Neural progenitor cell (in vitro differentiated cells): ENCODE measurements at places on chromosomes 4 and X. TPM values are rescaled to one million over a fixed set of nuclear protein-coding genes. Genes with fewer than 3 reads are reported as not detected.

The CXCL11 gene
- total RNA-seq: not detected in 2 replicates

The CXCL5 gene
- total RNA-seq: 0.12 and 0.15 TPM in 2 replicates

The GPC4 gene
- total RNA-seq: 17.7 and 23.6 TPM in 2 replicates

- peak; percentile 77 for DNase-seq
Observed at GRCh38 chr4:87093443-87094123, 126.8 kb downstream of the KLHL8 start.

- DNase-seq: peak; percentile 55
Observed at GRCh38 chrX:13473442-13474163, 95.8 kb upstream of the EGFL6 start.

GRCh38 chr4:69147334-69147733 is 51.1 kb downstream of the UGT2B7 start:
- DNase-seq: no peak
